Non-pigmented ciliary epithelial cell (primary cell): ENCODE measurements at places on chromosomes 3 and 15.

DNA sequence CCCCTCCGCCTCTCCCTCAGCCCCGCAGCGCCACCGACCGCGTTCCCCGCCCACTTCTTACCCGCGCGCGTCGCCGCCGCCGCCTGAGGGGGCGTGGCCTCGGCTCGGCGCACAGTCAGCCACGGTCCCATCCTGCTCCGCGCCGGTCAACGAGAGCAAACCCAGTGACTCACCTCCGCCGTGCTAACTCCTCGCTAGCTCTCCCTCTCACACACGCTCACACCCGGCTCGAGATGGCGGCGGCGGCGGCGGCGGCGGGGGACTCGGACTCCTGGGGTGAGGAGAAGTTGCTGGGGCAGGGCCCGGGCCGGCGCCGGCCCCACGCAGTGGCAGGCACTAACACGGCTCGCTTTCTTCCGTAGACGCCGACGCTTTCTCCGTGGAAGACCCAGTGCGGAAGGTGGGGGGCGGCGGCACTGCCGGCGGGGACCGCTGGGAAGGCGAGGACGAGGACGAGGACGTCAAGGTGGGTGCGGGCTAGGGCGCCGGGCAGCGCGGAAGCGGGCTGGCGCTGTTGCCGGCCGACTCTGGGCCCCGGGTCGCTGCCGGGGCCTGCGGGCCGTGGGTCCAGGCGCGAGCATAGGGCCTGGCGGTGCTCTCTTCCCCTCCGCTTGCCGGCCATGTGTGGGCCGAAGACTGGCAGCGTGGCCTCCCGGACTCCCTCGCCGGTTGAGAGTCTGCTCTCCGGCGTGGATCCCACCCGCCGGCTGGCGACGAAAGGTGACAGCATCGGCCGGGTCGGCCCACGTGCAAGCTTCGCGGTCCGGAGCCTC lies at the start of gene EIF3J:
EIF3J (plus strand) TSS at position 186 of the 773 bp plus-strand sequence; CDS start at position 234, 48 bp downstream.
- peak; percentile 84 for DNase-seq

- DNase-seq, result no peak
These were observed 142.8 kb downstream of the LIPC start for GRCh38 chr15:58574631-58575030.

DNA sequence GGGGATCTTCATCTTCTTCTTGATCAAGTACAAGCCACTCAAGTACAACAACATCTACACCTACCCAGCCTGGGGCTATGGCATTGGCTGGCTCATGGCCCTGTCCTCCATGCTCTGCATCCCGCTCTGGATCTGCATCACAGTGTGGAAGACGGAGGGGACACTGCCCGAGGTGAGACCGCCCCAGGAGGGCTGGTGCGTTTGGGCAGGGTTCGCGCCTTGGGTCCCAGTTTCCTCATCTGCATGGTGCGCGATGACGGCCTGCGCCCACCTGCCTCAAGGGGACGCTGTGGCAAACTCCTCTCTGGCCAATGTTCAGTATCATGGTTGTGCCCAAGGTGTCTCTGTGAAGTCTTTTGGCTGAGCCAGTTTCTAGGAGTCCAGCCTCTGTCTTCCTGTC lies 57.5 kb upstream of the SLC6A1 start:
- no peak for DNase-seq

- DNase-seq, result no peak
These were observed 113.8 kb upstream of the EPHA6 start for GRCh38 chr3:96700322-96701315.

- DNase-seq, result no peak
These were observed 8.2 kb upstream of the CCR9 start for GRCh38 chr3:45878124-45878523.

DNA sequence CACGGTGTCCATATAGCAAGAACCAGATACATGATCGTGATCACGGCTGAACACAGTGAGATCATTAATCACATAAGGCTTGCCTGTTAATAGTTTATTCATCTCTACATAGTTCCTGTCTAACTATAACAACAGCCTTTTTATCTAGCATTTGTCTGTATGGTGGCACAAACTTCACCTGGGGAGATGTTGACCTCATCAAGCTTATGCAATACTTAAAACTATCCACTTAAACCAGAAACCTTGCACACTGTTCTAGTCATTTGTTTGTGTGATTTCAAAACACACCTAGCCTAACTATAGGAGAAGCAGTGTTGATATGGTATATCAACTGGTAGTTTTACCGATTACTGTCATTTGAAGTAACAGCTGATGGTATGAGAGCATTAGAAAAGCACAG lies 124.8 kb downstream of the VPS13C start:
- DNase-seq, result no peak

DNA sequence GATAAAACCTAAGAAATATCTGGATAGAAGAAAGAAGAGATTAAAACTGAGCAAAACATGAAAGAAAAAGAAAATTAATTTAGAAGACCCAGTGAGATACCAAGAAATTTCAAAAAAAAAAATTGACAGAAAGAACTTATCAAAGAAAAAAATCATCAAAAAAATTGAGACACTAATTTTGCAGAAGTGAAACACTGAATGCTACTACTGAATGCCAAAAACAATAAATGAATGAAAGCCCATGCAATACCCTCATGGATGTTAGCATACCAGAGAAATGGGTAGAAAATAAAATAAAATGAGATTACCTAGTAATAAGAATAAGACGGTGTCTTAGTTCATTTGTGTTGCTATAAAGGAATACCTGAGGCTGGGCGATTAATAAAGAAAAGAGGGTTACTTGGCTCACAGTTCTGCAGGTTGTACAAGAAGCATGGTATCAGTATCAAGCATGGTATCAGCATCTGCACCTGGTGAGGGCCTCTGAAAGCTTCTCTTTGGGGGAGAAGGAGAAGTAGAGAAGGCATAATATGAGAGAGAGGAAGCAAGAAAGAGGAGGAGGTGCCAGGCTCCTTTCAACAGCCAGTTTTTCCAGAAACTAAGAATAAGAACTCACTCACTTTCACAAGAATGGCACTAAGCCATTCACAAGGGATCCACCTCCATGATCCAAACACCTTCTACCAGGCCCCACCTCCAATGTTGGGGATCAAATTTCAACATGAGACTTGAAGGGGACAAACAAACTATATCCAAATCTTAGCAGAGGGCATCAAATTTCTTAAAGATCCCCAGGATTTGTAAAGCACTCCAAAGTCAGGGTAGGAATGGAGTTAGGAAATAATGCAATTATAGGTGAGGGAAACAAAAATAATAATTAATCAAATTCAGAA lies 73.2 kb downstream of the BTLA start:
- DNase-seq, result no peak

DNA sequence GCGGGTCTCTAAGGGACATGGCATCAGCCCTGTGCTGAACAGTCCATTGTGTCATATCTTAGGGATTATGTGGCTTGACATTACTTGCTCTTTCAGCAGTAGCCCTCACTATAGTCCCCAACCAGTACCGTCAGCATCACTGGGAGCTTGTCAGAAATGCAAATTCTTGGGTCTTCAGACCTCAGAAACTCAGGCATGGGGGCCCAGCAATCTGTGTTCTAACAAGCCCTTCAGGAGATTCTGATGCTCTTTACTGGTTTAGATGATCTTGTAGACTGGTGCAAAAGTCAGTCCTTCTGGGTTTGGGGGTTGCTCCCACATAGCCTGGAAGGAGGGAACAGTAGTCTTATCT lies 39.0 kb upstream of the TRAK1 start:
- DNase-seq, result no peak

DNA sequence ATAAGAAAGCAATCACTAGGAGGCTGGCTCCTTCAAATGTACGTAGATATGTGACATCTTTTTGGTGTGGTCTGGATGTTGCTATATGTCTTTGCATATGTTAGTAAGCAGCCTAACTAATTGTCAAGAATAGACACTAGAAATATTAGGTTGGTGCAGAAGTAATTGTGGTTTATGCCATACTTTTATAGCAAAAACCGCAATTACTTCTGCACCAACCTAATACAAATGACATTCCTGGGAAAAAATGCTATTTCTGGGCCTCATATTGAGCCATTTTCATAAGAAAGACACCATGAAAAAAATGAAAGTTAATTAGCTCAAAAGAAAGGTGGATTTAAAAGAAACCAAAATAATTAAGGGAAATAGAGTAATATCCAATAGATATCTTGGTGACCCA lies 555.8 kb downstream of the ZNF385D start:
- DNase-seq, result no peak

- no peak for DNase-seq
These were observed 692 bp downstream of the ZWILCH start for GRCh38 chr15:66505818-66506217.

- no peak for DNase-seq
These were observed 157.9 kb downstream of the TLE3 start for GRCh38 chr15:69939513-69940440.

DNA sequence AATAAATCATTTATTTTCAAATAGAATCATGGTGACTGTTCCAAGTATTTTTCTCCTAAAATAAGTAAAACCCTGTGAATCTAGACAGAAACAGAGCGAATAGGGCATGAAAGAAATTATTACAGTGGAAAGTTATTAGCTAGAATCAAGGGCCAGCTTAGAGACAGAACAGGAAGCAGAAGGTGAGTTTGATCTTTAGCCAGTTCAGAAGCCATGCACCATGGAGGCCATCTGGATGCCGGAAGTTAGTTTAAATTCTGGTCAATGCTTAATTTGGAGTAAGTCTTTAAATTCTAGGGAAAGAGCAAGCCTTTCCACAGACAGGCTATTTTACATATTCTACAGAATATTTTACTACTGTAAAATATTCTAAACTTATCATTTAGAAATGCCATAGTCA lies 574.8 kb downstream of the CADM2 start:
- DNase-seq, result no peak

- no peak for DNase-seq
These were observed 137.4 kb upstream of the UMPS start for GRCh38 chr3:124592658-124593441.

GRCh38 chr3:72032441-72033135 lies 247.6 kb upstream of the PROK2 start:
- DNase-seq, result no peak
